GM23338 (cell line): ENCODE measurements at places on chromosomes 12 and 14. TPM values are rescaled to one million over a fixed set of nuclear protein-coding genes. Genes with fewer than 3 reads are reported as not detected.

The OASL gene
- not detected in 2 replicates for total RNA-seq

The RD3L gene
- total RNA-seq: not detected in 2 replicates

The CLEC2A gene
- total RNA-seq: not detected in 2 replicates

The GLT1D1 gene
- 4.4 and 5.9 TPM in 2 replicates for total RNA-seq

The CIROP gene
- not detected in 2 replicates for total RNA-seq

The CNOT2 gene
- 124 and 152 TPM in 2 replicates for total RNA-seq

The DIO2 gene
- total RNA-seq: 0.17 TPM in 1 of 2 replicates, not detected in the other

The FGF23 gene
- total RNA-seq: 0.23 and 0.56 TPM in 2 replicates

The B4GALNT3 gene
- total RNA-seq: 15.8 and 31.3 TPM in 2 replicates

The LMNTD1 gene
- not detected in 2 replicates for total RNA-seq

The KIF5A gene
- 16.5 and 21.3 TPM in 2 replicates for total RNA-seq

The KRT6C gene
- not detected in 2 replicates for total RNA-seq

The SERPINA10 gene
- total RNA-seq: not detected in 2 replicates

The CORO1C gene
- 78.2 and 89.5 TPM in 2 replicates for total RNA-seq

The POTEM gene
- total RNA-seq: not detected in 2 replicates

The SLC39A2 gene
- total RNA-seq: not detected in 2 replicates

The KDM5A gene
- total RNA-seq: 41.6 and 48.3 TPM in 2 replicates

The EAPP gene
- 25.0 and 31.6 TPM in 2 replicates for total RNA-seq

The CCDC184 gene
- total RNA-seq: 2.8 and 3.7 TPM in 2 replicates

The SYCP3 gene
- 0.07 TPM in 1 of 2 replicates, not detected in the other for total RNA-seq

The LALBA gene
- total RNA-seq: not detected in 2 replicates

The AQP2 gene
- 0.07 TPM in 1 of 2 replicates, not detected in the other for total RNA-seq

The BLOC1S1 gene
- total RNA-seq: 52.3 and 68.3 TPM in 2 replicates

The AQP6 gene
- total RNA-seq: not detected in 2 replicates

The SARNP gene
- total RNA-seq: 96.0 and 115 TPM in 2 replicates

The KRT80 gene
- not detected in 2 replicates for total RNA-seq

The TMEM63C gene
- total RNA-seq: 6.3 and 6.4 TPM in 2 replicates

The ZFHX2 gene
- 9.9 and 11.6 TPM in 2 replicates for total RNA-seq

The OTX2 gene
- 21.2 and 23.9 TPM in 2 replicates for total RNA-seq

The NRL gene
- total RNA-seq: 2.2 and 5.2 TPM in 2 replicates

The TAS2R9 gene
- total RNA-seq: 0.19 TPM in 1 of 2 replicates, not detected in the other

The VASH1 gene
- total RNA-seq: 2.8 and 3.7 TPM in 2 replicates

The IL26 gene
- total RNA-seq: not detected in 2 replicates

The IL22 gene
- total RNA-seq: not detected in 2 replicates

The ITGB7 gene
- total RNA-seq: 0.39 TPM in 1 of 2 replicates, not detected in the other

The CLEC14A gene
- total RNA-seq: not detected in 2 replicates

The ACVRL1 gene
- total RNA-seq: 0.28 and 0.62 TPM in 2 replicates

The NR2C1 gene
- total RNA-seq: 31.5 and 41.1 TPM in 2 replicates

The NID2 gene
- total RNA-seq: 7.1 and 10.4 TPM in 2 replicates

The KRT71 gene
- not detected in 2 replicates for total RNA-seq

The ALX1 gene
- total RNA-seq: 0.49 and 1.2 TPM in 2 replicates

The SLC2A14 gene
- total RNA-seq: 26.1 and 31.5 TPM in 2 replicates

The BEGAIN gene
- 2.4 and 6.6 TPM in 2 replicates for total RNA-seq

The PRKD1 gene
- total RNA-seq: 6.0 and 9.7 TPM in 2 replicates

The CRIP1 gene
- 0.80 and 7.7 TPM in 2 replicates for total RNA-seq

The FOXG1 gene
- total RNA-seq: 0.10 and 0.12 TPM in 2 replicates

The FZD10 gene
- 0.35 and 0.45 TPM in 2 replicates for total RNA-seq
